Activated T-helper 9 cell treated with anti-CD3 and anti-CD28 coated beads, Interleukin-2, amount 50 U/mL, for 16 hours (primary cell): ENCODE measurements at places on chromosomes 7 and 10.

DNA sequence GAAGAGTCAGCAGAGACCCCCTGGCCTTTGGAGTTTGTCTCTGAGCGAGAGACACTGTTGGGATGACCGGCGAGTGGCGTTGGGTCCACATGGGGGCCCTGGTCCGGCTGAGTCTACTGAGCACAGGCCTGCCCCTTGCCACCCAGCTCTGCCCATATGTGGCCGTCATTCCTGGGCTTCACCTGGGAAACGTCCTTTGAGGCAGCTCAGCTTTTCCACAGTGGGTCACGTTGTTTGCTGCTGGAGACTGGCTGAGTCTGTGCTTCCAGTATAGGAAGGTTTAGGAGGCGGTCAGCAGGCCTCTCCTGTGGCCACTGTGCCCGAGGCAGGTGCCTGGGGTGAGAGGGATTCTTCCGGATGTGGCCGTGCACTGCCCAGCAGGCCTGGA, 17.1 kb downstream of the ADAM8 start:
- DNase-seq = no peak

GRCh38 chr10:97723001-97723400, 9.5 kb downstream of the MARVELD1 start:
- no peak for DNase-seq

- no peak for DNase-seq
Observed at GRCh38 chr7:99456288-99456687, 9.7 kb downstream of the ATP5MF start.

DNA sequence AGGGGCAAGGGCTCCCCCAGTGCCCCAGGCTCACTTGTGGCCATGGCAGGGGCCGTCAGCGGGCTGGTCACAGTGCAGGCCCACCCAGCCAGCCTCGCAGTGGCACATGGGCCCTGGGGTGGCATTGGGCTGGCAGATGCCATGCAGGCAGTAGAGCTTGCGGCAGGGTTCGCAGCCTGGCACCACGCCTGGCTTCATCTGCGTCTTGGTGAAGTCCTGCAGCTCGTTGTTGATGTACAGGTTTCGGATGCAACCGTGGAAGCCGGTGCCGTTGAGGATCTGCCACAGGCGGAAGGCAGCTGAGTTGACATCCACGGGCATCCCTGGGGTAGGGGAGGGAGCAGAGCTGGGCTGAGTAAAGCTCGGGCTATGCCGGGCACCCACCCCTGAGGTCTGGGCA, 170.6 kb downstream of the LCOR start:
- DNase-seq = no peak
